ENCODE measurements at places on chromosomes 12 and 14.

GRCh38 chr14:35229792-35230089 is 62.4 kb upstream of the PSMA6 start:
- DNase-seq, result no peak

GRCh38 chr14:94646481-94646880 is 34.3 kb downstream of the SERPINA3 start:
- no peak for DNase-seq

DNA sequence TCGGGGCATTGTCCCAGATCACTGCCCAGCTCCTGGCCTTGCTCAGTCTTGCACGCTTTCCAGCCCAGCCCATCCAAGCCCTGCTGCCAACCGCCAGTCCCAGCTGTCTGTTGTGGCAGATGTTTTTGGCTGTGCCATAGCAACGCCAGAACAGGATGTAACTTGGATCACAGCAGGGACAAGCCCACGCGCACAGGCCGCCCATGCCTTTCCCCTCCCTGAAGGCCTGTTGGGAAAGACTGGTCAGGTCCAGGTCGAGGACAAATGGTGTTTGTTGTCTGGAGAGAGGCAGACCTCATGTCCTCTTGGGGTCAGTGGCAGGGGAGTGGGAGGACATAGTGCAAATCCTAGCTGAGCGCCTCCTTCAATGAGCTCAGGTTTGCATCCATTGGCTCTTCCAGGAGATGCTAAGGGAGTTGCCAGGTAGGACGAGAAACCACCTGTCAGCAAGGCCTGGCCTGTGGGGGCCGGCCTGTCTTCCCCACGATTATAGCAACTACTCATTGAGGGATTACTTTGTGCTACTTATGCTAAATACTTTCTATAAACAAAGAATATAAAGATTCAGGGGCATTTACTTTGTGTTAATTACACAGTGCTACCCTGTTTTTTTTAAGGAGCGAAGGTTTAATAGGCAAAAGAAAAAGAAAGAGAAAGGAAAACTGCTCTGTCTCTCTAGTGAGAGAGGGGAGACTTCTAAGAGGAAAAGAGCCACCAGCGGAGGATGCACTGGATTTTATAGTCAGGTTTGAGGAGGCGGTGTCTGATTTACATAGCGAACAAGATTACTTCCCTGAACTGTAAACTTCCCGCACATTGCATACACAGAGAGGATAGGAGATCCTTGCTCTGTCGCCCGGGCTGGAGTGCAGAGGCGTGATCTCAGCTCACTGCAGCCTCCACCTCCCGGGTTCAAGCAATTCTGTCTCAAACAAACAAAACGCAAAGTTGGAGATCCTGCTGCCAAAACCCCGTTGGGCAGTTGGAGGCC is 42.8 kb upstream of the CORO1C start:
- DNase-seq, result peak; percentile 16

DNA sequence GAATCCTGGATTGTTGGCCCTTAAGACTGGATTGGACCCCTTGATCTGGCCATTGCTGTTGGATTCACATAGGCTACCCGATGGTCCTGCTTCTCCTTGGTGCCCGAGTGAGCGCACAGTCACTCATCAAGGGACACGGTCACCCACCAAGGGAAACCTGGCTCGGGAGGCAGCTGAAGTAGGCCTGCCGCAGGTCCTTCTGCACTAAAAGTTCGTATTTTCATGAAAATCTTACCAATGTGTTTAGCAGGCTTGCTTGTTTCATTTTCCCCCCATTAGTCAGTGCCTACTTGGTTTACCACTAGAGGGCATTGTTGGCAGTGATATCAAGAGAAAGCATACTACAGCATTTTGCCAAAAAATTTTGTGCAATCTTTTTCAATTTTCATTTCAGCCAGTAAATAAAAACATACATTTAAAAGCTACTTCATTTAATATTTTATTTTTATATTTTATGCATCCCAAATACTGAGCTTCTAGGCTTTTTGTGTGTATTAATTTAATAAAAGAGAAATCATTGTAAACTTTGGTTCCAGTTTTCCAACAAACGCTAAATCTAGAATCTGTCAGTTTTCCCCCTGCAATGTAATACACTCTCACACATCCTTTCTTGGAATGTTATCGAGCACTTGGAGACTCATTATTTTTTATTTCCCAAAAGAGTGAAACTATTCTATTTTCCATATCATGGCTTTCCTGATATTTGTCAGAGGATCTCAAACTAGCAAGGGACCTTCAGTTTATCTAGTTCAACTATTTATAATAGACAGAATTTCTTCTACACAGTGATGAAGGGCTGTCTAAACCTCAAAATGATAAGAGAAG is 116.7 kb downstream of the LMNTD1 start:
- DNase-seq, result peak; percentile 71

DNA sequence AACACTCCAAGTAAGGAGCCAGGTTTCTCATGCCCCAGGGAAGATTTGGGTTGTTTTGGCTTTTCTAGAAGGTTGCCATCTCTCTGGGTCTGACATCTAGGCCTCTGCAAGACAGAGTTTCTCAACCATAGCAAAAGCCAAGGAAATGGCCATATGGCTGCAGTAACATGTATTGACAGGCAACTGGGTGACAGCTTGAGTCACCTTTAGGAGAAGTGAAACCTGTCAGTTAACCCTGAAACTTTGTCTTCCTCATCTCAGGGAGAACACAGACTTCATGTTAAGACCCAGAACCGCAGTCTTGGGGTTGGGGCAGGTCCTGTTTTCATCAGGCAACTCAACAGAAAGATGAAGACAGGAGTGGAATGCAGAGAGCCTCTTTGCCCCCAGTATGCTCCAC is 46.0 kb upstream of the PLBD1 start:
- DNase-seq, result no peak

DNA sequence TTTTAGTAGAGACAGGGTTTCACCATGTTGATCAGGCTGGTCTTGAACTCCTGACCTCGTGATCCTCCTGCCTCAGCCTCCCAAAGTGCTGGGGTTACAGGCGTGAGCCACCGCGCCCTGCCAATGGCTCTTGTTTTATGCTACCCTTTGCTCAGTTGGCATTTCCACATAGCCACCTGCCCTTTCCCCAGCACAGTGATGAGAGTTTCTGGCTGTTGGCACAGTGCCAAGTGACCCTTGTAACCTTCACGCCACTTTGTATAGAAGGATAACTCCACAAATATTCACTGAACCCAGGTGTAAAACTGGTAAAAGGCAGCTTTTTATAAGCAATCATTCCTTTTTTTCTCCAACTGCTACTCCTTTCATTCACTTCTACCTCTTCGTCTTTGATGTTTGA is 18.5 kb upstream of the CCDC175 start:
- no peak for DNase-seq

GRCh38 chr12:92123780-92124688 is 21.6 kb downstream of the BTG1 start:
- DNase-seq, result no peak

- DNase-seq, result peak; percentile 46
These were observed 557 bp upstream of the FICD start for GRCh38 chr12:108514468-108514972.

DNA sequence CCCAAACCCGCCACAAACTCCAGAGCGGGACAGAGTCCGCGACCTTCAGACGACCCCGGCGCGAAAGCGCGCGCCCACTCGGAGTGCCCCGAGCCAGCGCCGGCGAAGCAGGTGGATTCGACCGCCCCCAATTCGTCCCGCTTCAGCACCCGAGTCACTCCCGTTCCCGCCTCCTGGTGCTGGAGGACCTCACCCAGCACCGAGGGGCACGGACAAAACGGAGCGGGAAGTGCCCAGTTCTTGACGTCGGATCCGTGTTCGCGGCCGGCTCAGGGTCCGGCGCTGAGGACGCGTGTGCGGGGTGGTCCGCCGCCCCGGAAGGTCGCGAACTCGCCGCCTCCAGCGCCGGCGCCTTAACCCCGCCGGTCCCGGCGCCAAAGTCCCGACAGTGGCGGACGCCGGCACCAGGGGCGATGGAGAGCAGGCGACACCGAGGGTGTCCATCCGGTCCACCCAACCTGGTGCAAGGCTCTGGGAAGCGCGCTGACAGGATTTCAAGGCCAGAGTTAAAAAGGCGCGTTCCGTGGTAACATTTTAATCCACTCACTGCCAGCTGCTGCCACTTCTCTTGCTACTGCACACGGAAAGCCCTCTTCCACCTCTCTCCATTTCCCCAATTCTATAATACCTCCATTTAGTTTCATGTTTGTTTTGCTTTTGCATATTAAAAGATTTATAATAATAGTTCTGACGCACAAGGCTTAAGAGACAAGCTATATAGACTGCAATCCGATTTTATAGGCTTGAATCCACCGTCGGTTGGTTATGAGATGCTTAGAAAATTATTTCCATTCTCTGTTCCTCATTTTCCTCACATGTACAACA is 240.0 kb upstream of the CPNE8 start:
- DNase-seq, result no peak

- no peak for DNase-seq
These were observed 464.0 kb downstream of the RAD51B start for GRCh38 chr14:68283378-68284123.

Measured in kidney glomerular epithelial cell (primary cell).